ENCODE measurements at places on chromosomes 3 and 15.
A peak's percentile ranks its signal among the peaks of the same experiment; 100 is the strongest.

DNA sequence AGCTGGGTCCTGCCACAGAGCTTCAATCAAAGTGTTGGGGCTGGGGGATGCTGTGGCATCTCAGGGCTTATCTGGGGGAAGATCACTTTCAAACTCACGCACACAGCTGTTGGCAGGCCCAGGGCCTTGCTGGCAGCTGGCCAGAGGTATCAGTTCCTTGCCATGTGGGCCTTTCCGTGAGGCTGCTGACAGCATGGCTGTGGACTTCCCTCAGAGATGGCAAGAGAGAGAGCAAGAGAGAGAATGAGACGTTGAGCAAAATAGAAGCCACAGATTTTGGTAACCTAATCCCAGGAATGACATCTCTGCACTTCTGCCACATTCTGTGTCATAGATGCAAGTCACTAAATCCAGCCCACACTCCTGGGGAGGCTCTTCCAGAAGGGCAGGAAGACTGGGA, 91.0 kb downstream of the TPRG1 start:
- no peak for DNase-seq

DNA sequence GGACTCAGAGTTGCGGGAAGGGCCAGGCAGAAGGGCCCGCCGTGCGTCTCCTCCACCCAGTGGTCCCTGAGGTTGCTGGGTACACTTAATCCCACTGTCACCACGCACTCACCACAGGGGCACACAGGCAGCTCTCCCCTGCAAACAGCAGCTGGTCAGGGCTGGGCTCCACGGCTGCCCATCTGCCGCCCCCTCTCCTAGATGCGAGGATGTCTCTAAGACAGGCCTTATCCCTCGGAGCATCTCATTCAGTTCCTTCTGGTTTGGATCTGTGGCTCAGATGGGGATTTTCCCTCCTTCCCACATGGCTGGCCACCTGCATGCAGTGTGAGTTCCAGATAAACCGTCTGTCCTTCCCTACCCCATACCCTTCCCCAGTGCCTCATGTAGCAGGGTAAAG, 26.3 kb downstream of the MRPS11 start:
- DNase-seq, result no peak

DNA sequence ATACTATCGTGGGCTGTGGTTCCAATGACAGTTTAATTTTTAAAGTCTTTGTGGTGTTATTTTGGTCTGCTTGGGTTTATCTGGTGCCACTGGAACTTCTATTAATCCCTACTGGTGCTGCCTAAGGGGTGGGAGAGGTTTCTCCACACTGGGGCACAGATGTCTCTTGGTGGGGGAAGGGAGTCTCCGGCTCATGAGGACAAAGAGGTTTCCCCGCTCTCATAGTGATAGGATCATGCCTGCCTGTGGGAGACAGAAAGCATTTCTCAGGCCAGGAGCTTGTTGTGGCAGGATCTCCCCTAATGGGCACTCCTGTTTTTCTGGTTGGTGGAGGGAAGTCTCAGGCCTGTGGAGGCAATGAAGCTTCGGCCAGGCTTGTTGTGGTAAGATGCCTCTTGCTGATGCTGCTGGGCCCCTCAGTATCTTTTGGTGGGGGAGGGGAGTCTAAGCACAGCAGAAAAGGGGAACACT, 84.3 kb upstream of the THRB start:
- DNase-seq, result no peak

DNA sequence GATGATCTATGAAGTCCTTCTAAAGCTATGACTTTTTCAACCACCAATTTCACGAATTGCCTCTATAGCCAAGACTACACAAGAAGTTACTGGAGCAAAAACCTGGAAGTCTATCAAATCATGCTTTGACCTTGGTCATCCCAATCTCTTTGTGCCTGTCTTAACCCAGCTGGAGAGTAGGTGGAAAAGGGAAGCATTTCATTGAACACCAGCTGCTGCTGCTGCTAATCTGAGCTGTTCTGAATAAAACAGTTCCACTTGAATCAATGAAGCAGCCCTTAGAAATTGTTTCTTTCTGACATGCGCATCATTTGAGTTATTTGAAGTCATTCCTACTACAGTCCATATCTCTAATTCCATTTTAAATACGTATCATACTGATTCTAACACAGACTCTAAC, 7.3 kb upstream of the UBE3A start:
- DNase-seq, result no peak

GRCh38 chr3:13206799-13207577, 133.8 kb upstream of the IQSEC1 start:
- no peak for DNase-seq

DNA sequence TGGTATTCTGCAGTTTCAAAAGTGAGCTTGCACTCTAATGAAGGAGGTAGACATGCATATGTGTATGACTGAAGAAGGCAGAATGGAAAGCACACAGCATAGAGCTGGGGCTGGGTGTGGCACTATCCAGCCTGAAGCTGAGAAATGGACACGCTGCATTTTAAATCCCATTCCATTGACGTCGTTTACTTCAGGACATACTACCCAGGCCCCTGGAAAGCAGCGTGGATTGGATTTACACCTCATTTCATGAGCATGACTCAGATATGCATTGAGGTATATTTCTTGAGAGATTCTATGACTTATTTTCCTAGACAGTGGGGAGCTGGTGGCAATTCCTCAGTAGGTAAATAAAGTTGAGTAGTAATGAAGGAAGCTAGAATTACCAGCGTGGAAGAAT, 101.4 kb downstream of the ABI3BP start:
- no peak for DNase-seq

- DNase-seq, result no peak
Observed at GRCh38 chr3:101988596-101988995, 139.3 kb downstream of the NFKBIZ start.

- peak; percentile 77 for DNase-seq
Observed at GRCh38 chr3:126557415-126557745, 1.4 kb downstream of the C3orf22 start.

DNA sequence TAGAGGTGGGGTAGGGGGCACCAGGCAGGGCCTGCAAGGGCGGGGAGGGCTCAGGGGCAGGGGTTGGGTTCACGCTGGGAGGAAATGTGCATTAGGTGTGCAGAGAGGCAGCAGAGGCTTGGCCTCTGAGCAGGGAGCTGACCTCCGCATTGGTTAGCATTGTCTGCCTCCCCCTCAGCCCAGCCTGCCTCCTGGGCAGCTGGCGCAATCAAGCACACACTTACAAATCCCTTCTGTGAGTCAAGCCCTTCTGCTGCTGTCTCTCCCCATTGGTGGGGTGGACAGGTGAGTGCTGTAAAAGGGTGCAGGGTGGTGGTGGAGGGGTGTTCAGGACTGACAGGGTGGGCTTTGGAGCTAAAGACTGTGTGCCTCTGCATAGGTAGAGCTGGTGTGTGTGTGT, 9.3 kb downstream of the LOXL1 start:
- DNase-seq, result no peak

DNA sequence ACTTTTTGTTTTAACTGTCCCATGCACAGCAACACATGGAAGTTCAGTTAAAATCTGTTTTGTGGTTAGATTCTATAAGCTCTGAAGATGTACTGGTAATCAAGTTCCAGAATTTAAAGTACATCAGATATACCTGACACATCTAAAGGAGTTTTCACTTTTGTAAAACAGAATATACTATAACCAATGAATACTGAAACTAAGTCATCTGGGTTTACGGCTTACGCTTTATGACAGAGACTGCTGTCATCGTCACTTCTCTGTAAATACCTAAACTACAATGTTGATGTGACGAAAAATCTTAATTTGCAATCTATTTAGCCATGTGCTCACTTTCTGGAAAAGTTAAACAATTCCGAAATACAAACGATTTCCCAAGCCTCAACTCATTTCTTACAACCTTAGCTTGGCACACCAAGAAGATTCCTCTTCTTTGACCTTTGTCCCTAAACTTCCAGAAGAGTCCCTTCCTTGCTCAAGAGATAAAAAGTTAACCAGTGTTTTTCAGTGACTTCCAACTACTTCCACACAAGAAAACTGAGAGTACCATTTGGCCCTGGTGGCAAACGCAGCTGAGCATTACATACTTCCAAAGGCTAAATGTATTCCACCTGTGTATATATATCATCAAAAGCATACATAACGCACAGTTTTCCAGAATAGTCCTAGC, 56.8 kb upstream of the NEK10 start:
- no peak for DNase-seq

DNA sequence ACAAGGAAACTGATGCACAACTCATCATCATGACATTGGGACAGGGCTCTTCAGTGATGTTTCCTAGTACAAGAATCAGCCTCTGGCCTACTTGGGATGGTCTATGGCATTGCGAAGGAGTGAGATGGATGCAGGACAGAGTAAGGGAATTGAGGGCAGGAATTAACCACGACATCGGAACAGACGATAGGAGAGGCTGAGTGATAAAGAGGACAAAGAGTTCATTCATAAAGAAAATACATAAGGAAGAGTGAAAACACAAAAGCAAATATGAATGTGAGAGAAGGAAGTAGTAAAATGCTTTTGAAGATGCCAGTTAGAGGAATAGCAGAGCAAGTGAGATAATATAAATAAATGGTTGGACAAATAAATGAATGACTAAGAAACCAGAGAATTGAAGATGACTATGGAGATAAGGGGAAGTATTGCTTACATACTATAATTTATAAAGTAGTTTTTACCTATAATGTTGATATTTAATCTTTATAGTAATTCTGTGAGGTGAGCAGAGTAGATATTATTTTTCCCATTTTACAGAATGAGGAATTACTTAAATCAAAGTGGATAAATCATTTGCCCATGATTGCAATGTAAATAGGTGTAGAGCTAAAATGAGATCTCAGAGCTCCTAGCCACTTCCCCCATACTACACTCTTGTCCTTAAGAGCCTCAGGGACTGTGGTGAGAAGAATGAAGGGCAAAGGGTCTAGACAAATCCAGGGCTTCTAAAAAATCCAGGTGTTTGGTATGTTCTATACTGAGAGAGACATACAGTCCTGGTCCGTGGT, 203.3 kb downstream of the DTWD1 start:
- no peak for DNase-seq

GRCh38 chr3:138939561-138940241, 7.2 kb downstream of the FOXL2 start:
- DNase-seq, result no peak

DNA sequence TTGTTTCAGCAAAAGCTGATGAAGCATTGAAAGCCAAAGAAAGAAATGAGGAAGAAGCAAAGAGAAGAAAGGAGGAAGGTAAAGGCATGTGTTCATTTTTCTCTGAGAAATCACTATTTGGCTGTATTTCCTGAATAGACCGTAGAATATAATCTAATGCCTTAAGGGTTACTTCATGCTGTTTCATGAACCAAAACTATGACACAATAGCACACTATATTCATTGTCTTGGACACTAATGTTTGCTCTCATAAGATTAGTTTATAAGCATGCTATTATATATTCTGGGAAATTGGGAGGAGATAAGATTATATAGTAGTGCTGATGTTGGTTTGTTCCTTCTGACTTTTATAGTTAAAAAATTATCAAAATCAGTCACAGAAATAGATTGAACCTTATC, 110.1 kb upstream of the MLF1 start:
- no peak for DNase-seq

- no peak for DNase-seq
Observed at GRCh38 chr3:126897943-126898342, 85.0 kb upstream of the PLXNA1 start.

GRCh38 chr15:90400005-90400758, 12.1 kb downstream of the IQGAP1 start:
- no peak for DNase-seq

DNA sequence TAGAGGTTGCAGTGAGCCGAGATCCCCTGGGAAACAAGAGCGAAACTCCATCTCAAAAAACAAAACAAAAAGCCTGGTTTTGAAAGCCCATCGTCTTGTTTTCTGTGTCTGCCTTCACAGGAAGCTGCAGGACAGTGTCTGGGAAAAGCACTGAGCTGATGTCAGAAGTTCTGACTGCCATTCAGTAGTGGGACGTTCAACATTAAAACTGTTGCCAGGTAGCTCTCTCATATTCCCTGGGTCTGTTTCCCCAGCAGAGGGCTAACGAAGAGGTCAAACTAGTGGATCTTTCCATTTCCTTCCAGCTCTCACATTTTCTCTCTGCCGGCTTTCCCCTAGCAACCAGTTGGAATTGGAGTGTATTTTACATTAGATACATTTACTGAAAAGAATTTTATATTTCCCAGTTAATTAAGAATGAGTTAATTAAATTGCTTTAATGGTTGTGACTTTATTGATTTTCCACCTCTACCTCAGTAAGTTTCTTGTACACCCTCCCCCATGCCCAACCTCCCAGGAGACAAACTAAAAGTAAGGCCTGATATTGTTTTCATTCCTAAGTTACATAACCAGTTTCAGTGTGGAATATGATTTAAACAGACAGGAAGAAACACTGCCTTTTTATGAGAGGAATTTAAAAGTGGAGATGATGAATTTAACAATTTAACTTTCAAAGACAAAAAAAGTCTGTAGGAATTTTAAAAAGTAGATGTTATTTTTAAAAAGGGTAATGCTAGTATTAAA, 29.9 kb downstream of the RCN2 start:
- no peak for DNase-seq

- no peak for DNase-seq
Observed at GRCh38 chr3:53795789-53796560, 50.2 kb downstream of the CHDH start.

DNA sequence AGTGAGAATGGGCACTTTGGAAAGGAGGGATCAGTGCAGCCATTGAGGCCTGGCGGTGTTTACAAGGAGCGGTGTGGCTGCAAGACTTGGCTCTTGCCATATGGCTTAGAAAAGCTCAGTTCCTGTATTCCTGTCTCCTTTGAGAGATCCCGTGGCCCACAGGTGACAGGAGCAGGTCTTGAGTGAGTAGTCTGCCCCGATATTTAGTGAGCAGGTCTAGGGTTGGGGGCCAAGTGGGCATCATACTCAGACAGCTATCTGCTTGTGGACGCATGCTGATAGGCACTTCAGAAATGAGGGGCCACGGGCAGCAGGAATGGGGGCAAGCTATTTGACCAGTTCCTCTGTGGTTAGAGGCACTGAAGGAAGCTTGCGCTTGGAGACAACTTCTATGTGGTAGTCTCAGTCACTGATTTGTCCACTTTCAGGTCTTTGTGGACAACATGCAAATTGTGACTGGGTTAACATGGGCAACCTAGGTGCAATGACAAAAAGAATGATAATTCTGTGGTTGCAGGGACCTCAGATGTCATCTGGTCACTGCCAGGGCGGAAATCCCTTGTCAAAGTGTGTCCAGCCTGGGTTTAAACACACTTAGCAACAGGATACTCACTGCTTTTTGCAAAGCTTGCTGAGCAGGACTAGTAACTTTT, 1.1 kb downstream of the TMED3 start:
- DNase-seq, result no peak

- no peak for DNase-seq
Observed at GRCh38 chr15:44541282-44541958, 4.5 kb downstream of the EIF3J start.
